Tibial artery (tissue), 4 donors: ENCODE measurements at places on chromosomes 5 and 9.

GRCh38 chr5:16616536-16617273, at the start of gene RETREG1:
Gene RETREG1 (minus strand): TSS chr5:16616997. CDS start chr5:16616971, 26 bp downstream.
- peaks cover 6% of the 10 kb centered on the region for H3K4me1 ChIP-seq
- peak; percentile 71 for DNase-seq

- no peaks in the 10 kb centered on the region for H3K27me3 ChIP-seq
- no peaks in the 10 kb centered on the region for H3K36me3 ChIP-seq
- H3K27ac ChIP-seq = no peak overlapping the region
- H3K4me3 ChIP-seq = no peak overlapping the region
- no peaks in the 10 kb centered on the region for H3K4me1 ChIP-seq
Observed at GRCh38 chr9:89791754-89792153, 186.9 kb downstream of the GADD45G start.

- H3K27me3 ChIP-seq = peaks cover 5% of the 10 kb centered on the region
- no peaks in the 10 kb centered on the region for H3K4me1 ChIP-seq
- H3K4me3 ChIP-seq = no peak overlapping the region
- no peak overlapping the region for H3K27ac ChIP-seq
- no peaks in the 10 kb centered on the region for H3K36me3 ChIP-seq
Observed at GRCh38 chr5:170070556-170071412, 34.9 kb upstream of the FOXI1 start.

- no peak for DNase-seq
- H3K4me3 ChIP-seq = no peak overlapping the region
- H3K27me3 ChIP-seq = no peaks in the 10 kb centered on the region
- no peaks in the 10 kb centered on the region for H3K4me1 ChIP-seq
Observed at GRCh38 chr5:66080664-66081063, 63.4 kb upstream of the SREK1 start.

DNA sequence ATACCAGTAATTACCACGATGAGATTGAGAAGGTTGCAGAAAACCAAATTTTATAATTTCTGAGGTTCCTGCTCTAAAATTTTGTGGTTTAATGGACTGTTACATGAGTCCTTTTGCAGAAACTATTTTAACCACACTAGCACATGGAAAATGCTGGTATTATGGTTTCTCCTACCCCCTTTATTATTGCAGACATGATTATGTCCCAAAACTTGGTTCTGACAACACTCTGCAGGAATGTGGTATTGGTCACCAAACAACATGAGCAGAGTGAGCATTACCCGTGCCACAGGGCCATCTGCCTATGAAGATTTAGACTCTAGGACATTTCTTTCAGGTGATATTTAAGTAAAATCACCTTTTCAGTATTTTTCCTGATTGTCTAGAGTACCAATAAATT, 2.8 kb upstream of the ECM2 start:
- no peaks in the 10 kb centered on the region for H3K36me3 ChIP-seq
- H3K27ac ChIP-seq = peak overlapping the region; percentile 85
- peaks cover 10% of the 10 kb centered on the region for H3K4me1 ChIP-seq
- H3K27me3 ChIP-seq = no peaks in the 10 kb centered on the region

DNA sequence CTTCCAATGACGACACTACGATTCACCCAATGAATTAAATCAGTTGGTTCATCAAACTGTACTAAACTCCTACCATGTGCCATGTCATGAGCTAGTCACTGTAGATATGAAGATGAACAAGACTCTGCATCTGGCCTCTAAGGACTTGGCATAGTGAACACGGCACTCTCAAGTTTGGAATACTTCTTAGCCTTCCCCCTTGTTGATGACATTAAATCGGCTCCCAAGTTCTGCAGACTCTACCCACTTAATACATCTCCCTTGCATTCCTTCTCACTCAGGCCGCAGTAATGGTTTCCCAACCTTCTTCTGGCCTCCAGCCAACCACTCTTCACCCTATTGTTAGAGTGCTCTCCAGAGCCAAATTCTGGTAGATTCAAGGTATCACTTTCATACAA, 184.7 kb downstream of the MAPKAP1 start:
- H3K4me3 ChIP-seq = no peak overlapping the region
- H3K4me1 ChIP-seq = no peaks in the 10 kb centered on the region
- no peaks in the 10 kb centered on the region for H3K36me3 ChIP-seq
- H3K27me3 ChIP-seq = no peaks in the 10 kb centered on the region
- H3K27ac ChIP-seq = no peak overlapping the region

DNA sequence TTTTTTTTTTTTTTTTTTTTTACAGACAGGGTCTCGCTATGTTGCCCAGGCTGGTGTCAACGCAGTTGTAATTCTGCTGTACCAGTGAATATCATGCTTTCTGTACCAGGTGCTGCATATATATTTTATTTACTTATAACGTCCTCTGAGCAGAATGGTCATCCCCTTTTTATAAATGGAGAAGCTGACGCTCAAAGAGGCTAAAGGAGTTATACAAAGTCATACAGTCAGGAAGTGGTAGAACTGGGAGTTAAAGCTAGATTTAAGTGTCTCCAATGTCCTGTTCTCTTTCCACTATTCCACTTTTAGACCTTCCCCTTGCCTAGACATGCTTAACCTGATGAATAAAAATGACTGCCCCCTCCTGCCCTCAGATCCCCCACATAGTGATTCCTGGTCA, 1.2 kb upstream of the SIL1 start:
- H3K4me3 ChIP-seq = no peak overlapping the region
- no peaks in the 10 kb centered on the region for H3K4me1 ChIP-seq
- no peak overlapping the region for H3K27ac ChIP-seq
- DNase-seq = no peak
- H3K36me3 ChIP-seq = no peaks in the 10 kb centered on the region

- peaks cover 22% of the 10 kb centered on the region for H3K36me3 ChIP-seq
- peaks cover 15% of the 10 kb centered on the region for H3K27me3 ChIP-seq
- DNase-seq = peak; percentile 71
- H3K4me3 ChIP-seq = peak overlapping the region; percentile 52
- no peak overlapping the region for H3K27ac ChIP-seq
- peaks cover 9% of the 10 kb centered on the region for H3K4me1 ChIP-seq
Observed at GRCh38 chr9:98087420-98088354, 31.2 kb downstream of the NANS start.

DNA sequence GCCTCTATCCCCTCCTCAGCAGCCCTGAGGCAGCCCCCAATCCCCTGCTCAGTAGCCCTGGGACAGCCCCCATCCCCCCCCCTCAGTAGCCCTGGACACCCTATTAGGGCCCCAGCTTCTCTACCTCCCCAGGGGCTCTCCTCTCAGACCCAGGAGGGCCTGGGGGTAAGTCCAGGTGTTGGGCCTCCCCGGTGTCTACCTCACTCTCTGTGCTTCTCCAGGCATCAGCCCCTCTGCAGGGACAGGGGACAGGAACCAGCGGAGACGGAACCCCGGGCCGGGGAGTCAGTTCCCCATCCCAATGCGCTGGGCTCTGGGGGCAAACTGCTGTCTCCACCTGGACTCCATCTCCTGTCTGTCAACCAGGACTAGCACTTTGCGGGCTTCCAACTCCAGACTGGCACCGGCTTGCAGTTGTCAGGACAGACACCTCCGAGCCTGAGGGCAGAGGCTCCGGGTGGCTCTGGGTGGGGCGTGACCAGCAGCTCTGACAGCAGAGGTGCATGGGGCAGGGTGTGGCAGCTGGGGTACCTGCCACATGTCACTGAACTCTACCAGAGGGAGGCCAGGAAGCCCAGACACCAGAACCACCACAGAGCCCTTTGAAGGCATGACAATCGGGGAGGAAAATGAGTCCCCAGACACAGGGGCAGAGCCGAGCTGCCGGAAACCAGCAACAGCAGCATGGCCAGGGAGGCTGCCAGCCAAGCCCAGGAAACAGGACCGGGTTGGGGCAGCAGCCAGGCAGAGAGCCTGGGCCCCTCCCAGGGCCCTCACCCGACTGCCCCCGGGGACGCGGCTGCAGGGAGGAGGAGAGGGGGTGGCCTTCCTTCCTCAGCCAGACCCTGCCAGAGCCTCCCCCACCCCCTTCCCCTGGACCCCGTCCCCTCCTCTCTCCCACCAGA, 17.7 kb upstream of the UBAC1 start:
- DNase-seq = no peak
- peaks cover 9% of the 10 kb centered on the region for H3K4me1 ChIP-seq
- no peaks in the 10 kb centered on the region for H3K36me3 ChIP-seq
- H3K4me3 ChIP-seq = no peak overlapping the region
- H3K27me3 ChIP-seq = peaks cover 77% of the 10 kb centered on the region

DNA sequence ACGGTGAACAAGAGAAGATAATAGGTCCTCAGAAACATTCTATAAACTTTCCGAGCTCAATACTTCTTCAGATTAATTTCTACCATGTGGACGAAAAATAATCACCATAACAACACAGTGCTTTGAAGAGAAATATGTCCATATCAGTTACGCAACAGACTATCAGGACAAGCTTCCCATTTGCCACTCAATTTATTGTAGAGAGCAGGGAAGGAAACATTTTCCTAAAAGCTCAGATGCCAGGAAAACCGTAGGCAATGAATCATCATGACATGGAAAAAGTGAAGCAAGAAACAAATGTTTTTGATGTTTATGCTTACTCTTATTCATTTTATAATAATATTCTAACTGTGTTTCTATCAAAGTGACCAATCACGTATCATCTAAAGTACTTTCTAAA, 87.6 kb downstream of the S1PR3 start:
- H3K36me3 ChIP-seq = no peaks in the 10 kb centered on the region
- H3K27ac ChIP-seq = no peak overlapping the region
- no peak overlapping the region for H3K4me3 ChIP-seq
- no peaks in the 10 kb centered on the region for H3K27me3 ChIP-seq

- H3K36me3 ChIP-seq = no peaks in the 10 kb centered on the region
- H3K4me1 ChIP-seq = no peaks in the 10 kb centered on the region
- H3K27ac ChIP-seq = no peak overlapping the region
- H3K4me3 ChIP-seq = no peak overlapping the region
- DNase-seq = no peak
- no peaks in the 10 kb centered on the region for H3K27me3 ChIP-seq
Observed at GRCh38 chr5:103808464-103809106, 246.0 kb upstream of the NUDT12 start.

DNA sequence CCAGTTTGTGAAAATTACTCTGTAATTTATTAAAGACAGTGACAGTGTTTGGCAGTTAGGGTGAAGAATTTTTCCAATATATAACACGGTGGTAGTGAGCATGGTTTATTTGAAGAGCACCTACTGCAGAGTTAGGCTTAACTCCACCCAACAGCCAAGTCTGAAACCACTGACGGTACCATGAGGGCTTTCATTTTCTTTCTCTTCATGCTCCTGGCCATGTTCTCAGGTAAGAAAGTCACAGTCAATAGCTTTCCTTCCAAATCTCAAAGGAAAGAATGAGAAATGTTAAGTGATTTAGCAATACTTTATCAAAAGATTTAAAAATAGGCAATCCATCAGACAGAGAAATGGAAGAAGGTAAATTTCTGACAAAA, at the start of gene MARCOL:
MARCOL (plus strand) TSS at position 108 of the 377 bp plus-strand sequence; CDS start at position 181, 73 bp downstream.
- H3K36me3 ChIP-seq = no peaks in the 10 kb centered on the region
- no peaks in the 10 kb centered on the region for H3K27me3 ChIP-seq
- DNase-seq = no peak
- no peaks in the 10 kb centered on the region for H3K4me1 ChIP-seq
- H3K4me3 ChIP-seq = no peak within 1 kb of the TSS

DNA sequence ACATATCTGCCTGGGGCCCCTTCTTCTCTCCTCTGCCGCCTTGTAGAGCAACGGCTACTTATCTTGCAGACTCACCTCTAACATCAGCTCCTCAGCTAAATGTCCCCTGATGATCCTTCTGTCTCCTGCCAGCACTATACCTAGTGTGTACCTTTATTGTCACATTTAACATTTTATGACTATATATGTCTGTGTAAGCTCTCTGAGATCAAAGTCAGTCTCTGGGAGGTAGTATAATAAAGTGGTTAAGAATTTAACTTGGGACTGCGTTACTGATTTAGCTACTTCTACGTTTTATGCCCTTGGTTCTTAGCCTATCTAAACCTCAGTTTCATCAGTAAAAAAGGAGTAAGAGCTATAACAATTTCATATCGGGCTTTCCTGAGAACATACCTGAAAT, 2.2 kb downstream of the TMED7 start:
- H3K27me3 ChIP-seq = no peaks in the 10 kb centered on the region
- H3K36me3 ChIP-seq = peaks cover 14% of the 10 kb centered on the region
- DNase-seq = no peak
